ENCODE measurements at places on chromosomes 7 and 10.
A peak's percentile ranks its signal among the peaks of the same experiment; 100 is the strongest.

GRCh38 chr7:134690614-134691504, 44.2 kb downstream of the BPGM start:
- DNase-seq: peak; percentile 33

DNA sequence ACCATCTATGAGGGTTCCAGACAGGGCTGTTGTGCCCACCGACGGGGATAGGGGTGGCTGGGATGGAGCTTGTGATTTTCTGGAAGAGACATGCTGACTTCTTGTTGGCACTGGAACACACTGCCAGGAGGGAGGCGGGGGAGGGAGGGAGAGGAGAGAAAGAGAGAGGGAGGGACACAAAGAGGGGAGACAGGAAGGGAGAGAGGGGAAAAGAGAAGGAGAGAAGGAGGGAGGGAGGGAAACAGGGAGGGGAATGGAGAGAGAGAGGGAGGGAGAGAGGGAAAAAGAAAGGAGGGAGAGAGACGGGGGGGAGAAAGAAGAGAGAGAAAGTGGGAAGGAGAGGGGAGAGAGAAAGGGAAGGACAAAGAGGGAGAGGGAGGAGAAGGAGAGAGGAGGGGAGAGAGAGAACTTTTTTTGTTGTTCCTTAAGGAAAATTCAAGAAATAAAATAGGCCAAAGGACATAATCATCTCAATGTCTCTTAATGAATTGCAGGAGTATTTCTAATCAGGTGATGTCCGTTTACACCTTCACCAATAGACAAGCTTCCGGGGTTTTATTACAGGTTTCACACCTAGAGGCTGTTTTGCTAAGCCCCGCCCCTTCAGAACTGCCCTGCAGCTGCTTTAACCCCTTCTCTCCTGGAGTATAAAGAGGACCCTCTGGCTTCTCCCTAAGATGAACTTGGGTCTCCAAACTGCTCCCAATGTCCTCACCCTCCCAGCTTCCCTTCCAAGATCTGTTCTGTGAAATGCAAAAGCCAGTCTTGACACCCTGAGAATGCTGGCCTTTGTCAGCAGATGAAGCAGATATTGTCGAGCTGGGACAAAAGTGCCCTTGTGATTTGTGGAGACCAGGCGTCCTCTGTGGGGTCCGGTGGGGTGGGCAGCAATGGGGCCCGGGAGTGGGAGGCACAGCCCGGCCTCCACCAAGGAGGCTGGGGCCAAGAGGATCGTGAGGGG, 82.0 kb upstream of the GTF2IRD1 start:
- DNase-seq: no peak

DNA sequence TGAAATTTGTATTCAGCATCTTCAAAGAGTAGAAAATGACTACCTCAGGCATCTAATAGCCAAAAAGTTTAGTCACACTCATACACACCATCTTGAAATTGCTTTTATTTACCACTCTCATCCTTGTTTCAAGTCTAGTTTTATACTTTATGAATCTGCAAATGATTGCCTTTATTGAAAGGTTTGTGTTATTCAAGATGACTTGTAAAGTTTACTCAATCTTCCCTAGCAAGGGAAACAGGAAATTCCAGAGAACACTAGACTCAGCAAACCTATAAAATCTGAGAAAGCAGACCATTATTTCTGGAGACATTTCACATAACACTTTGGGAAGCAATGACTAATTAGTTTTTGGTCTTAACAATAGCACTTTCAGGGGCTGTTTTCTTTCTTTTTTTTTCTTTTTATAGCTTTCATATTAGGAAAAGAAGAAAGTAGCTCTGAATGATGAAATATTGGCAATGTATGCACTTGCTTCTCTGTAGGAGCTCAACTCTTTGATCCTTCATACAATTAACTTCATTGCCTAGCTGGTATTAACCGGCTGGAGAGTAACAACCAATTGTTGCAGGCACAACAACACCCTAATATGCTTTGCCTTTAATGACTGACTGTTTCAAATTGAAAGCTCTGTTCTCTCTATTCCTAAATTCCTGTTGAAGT, 68.9 kb upstream of the HDAC9 start:
- DNase-seq: peak; percentile 20

GRCh38 chr10:98224996-98225395, 43.0 kb downstream of the LOXL4 start:
- DNase-seq: no peak

- DNase-seq: no peak
Observed at GRCh38 chr10:60542657-60543056, 153.0 kb upstream of the ANK3 start.

Measured in inflammatory macrophage treated with lipopolysaccharide for 4 hours (primary cell).